H9 (cell line): ENCODE measurements at places on chromosomes 4 and X. TPM values are rescaled to one million over a fixed set of nuclear protein-coding genes. Genes with fewer than 3 reads are reported as not detected.

Gene PAPSS1
- 83.6 and 86.3 TPM in 2 replicates for total RNA-seq

Gene GPR82
- not detected in 2 replicates for total RNA-seq

Gene MAGEA10
- not detected in 2 replicates for total RNA-seq

DNA sequence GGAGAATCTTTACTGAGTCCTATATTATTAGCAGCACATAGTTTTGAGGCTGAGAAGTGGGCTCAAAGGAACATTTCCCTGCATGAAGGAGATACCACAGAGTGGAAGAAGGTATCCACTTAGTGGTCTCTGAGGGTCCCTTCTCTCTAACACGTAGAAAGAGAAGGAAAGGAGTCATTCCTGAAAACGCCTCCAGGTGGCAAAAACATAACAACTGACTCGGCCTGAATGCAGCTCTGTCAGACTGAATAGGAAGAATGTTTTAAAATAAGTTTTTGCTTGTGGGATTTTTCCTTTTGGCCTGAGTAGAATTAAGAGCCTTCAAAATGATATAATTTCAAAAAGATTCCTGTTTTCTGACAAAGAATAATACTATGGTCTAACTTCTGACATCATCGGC is 23.3 kb downstream of the RPGR start:
- no peak for DNase-seq

DNA sequence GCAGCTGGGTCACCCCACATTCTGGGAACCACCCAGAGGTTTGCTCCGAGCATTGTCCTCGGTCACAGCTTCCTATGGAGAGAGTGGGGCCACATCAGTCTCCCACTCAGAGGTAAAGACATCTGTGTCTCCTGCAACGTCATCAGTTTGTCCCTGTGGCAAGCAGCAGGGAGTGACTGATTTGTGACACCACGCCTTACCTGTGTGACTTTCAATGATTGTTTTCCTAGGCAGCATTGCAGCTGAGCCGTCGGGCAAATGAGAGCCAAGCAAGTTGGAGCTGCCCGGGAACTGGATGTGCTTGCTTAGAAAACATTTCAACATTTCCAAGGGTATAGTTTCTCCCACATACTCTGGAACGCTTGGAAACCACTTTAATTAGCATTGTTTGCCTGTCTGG is 29.7 kb upstream of the HELT start:
- DNase-seq, result no peak

DNA sequence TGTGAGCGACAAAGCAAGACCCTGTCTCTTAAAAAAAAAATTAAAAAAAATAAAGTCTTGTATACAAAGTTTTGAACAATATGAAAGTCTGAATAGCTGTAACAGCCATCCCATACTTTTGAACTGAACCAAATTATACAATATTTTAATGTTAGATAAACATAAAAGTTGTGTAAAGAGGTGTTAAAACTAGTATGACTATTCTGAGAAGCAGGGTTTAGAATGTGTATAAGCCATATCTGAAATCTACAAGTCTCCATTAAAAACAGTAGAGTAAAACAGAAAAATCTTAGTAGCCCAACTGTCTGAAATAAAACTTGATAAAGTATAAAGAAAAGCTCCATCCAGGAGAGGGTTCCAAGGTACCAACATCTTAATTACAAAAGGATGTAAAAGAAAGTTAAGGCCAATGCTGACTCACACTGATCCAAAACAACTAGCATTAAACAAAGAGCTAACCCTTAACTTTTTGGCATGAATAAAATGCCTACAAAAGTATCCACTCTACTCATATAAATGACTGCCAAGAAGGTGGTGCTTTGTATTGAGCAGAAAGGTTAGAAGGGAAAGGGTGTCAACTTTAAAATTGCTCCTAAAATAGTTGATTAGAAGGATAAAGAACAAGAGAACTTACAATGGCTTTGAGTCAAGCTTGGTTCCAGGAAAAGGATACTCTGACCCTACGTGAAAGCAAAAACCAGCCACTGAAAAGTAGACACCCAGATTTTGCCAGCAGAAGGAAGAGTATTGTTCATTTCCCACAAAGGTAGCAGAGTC is 18.5 kb downstream of the CNOT6L start:
- DNase-seq, result no peak
